Stimulated activated CD8-positive, alpha-beta memory T cell treated with anti-CD3 and anti-CD28 coated beads, Interleukin-4, amount 100 ng/mL, for 1 hour (primary cell): ENCODE measurements at places on chromosomes 13 and 19.

- DNase-seq: no peak
Measured at GRCh38 chr13:110775576-110775975, 62.1 kb downstream of the ING1 start.

GRCh38 chr19:30338041-30338456 is 34.1 kb upstream of the ZNF536 start:
- no peak for DNase-seq

GRCh38 chr13:27797228-27797624 is 4.9 kb downstream of the GSX1 start:
- DNase-seq: no peak

DNA sequence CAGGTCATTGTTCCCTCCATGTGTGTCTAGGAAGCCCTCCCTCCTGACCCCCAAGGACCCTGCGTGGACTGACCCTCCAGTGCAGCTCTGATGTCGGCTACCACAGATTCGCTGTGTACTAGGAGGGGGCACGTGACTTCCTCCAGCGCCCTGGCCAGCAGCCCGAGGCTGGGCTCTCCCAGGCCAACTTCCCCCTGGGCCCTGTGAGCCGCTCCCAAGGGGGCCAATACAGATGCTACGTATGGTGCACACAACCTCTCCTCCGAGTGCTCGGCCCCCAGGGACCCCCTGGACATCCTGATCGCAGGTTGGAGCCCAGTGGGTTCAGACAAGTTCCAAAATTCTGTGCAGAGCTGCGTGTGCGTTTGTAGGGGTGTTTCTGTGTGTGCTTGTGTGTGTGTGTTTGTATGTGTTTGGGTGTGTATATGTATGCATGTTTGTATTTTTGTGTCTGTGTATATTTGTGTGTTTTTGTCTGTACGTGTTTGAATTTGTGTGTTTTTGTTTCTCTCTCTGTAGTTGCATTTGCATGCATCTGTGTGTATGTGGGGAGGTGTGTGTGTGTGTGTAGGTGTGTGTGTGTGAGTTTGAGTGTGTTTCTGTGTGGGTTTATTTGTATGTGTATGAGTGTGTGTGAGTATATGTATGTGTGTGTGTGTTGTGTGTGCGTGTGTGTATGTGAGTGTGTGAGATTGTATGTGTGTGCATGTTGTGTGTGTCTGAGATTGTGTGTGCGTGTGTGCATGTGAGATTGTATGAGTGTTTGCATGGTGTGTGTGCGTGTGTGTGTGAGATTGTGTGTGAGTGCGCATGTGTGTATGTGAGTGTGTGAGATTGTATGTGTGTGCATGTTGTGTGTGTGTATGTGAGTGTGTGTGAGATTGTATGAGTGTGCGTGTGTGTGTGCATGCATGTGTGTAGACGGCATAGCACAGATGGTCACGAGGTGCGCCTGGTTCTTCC is 21.4 kb upstream of the LILRA2 start:
- no peak for DNase-seq

- no peak for DNase-seq
Measured at GRCh38 chr19:56403261-56403660, 871 bp upstream of the ZNF583 start.

DNA sequence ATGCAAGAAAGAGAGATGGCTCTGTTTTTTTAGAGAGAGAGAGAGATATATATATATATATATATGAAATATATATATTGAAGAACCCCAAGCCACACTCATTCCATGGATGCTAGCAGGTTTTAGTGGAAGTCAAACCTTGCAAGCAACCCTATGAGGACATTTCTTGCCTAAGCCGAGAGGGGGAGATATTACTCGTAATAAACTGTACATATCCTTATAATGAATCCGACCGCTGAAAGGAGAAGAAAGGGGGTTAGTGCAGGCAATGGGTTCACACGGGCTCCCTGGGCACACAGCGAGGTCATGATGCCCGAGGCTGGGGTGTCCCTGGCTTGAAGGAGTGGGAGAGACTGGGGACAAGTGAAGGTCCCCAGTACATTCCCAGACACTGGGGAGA is 78.3 kb downstream of the IER2 start:
- no peak for DNase-seq

DNA sequence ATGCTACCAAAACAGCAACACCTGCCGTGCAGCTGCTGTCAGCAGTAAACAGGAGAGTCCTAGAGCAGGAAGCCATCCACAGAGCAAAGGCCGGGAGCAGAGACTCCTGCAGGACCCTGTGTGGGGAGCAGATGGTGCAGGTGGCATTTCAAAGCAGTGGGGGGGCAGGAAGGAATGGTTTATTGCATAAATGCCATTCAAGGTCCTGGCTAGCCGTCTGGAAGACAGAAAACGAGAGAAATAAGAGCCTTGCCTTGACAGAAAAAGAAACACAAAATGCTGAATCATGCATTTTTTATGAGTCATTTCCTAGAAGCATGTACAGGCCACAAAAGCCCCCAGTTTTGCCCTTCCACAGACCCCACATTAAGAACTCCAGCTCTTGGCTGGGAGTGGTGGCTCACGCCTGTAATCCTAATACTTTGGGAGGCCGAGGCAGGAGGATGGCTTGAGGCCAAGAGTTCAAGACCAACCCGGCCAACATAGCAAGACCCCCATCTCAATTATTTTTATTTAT is 5.4 kb downstream of the RSPH6A start:
- DNase-seq: no peak

DNA sequence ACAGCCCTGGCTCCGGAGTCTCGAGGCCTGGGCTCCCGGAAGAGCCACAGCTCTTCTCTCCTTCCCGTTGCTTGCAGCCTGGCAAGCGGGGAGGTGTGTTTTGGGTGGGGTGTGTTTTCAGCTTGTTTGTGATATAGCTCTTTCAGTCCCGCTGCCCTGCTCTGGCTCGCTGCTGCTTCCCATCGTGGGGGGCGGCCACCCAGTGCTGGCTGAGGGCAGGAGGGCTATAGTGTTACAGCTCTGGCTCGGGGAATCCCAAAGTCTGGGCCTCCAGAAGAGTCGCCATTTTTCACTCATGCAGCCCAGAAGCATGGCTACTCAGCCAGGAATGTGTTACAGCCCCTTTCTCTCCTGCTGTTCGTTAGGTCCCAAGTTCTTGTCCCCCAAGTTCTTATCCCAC is 2.2 kb upstream of the ZNF256 start:
- DNase-seq: no peak

DNA sequence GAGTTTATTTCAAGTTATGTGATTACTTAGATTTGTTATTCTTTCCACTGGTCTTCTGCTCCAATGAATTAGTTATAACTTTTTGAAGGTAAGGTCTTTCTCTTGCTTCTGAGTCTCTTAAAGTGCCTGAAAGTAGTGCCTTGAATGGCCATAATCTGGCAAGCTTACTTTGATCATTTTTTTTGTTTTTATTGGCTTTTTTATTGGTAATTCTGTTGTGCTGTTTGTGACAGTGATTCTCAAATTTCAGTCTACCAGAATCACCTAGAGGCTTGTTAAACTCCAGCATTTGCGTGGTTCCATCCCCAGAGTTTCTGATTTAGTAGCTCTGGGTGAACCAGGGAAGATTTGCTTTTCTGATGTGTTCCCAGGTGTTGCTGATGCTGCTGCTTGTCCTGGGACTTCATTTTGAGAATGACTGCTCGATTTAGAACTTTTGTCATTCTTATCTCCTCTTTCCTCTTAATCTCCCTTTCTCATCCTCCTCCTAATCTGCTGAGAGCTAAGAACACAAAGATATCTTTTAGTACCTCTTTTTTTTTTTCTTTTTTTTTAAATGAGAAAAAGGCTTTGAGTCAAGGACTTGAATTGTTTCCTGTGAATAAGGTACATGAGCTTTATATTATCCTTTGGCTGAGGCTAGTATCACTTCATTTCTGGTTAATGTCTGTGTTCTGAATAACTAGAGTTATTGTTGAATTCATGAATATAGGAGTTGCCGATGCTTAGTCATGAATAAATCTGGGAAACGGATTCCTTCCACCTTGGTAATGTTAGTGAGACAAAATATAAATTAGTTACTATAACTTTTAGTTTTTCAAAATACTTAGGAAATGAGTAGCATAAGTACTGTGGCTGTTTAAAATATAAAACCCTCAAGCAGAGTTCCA is 91.4 kb downstream of the PAN3 start:
- no peak for DNase-seq

DNA sequence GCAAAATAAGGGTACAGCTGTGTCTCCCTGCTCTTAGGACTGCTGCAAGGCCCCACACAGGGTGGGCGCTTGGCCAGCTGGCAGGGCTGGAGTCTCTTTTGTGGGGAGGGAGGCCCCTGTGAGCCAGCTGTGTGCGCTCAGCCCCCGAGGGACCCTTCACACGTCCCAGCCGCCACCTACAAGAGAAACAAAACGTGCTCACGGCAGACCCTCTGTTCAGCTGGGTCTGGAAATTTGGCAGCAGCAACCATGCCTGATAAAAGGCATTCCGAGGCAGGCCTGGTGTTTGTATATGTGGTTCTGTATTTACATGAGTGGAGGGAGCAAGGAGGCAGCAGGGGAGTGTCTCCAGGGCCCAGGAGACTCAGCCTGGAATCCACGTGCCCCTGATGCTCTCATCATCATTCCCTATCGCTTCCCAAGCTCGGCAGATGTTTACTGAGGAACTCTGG is 49.7 kb downstream of the CRTC1 start:
- no peak for DNase-seq

- DNase-seq: no peak
Measured at GRCh38 chr19:19445911-19446361, 40.5 kb downstream of the GATAD2A start.

DNA sequence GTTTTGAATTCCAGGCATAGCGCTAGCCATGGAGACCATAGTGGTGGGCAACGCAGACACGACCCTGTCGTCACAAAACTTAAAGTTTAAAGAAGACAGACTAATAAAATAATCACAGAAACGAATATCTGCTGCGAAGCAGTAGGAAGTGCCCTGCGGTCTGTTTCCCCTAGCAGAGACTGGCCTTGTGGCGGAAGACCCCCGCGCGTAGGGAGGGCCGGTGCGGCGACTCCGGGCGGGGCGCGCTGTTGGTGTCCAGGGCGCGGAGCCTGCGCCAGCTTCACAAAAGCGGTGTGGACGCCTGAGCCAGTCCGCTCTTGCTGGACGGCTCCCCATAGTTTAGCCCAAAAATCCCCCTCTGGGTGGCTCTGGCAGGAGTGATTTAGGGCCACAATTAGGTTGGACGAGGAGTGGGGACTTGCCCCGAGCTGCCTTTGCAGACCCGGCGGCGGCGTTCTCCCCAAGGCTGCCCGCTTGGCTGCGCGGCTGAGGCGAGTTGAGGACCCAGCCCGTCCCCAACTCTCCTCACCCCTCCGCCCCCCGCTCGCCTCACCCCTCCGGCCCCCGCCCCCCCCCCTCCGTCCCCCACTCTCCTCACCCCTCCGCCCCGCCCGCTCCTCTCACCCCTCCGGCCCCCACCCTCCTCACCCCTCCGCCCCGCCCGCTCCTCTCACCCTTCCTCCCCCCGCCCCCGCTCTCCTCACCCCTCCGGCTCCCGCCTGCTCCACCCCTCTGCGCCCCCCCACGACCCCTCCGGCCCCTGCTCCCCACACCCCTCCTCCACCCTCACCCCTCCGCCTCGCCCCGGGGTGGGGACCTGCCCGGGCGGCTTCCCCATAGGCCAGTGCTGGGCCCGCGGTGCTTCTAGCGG is 14.2 kb upstream of the LATS2 start:
- DNase-seq: no peak

- DNase-seq: no peak
Measured at GRCh38 chr13:27968316-27969081, 616 bp downstream of the CDX2 start.

DNA sequence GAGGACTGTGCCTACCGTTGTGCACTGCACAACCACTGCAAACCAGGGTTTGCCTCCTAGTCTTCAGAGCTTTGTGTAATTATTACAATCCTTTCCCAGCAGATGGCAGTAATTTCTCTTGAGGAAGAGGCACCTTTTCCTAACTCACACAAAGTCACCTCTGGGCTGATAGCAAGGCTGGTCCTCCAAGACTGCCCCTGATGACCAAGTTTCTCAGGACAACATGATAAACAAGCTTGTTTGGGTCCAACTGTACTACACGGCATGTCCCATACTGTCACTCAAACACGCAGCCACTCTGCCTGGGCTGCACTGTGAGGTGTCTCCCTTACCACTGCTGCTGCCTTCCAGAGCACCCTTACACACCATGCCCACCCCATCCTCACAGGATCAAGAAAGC is 39.3 kb downstream of the RFXAP start:
- DNase-seq: no peak

DNA sequence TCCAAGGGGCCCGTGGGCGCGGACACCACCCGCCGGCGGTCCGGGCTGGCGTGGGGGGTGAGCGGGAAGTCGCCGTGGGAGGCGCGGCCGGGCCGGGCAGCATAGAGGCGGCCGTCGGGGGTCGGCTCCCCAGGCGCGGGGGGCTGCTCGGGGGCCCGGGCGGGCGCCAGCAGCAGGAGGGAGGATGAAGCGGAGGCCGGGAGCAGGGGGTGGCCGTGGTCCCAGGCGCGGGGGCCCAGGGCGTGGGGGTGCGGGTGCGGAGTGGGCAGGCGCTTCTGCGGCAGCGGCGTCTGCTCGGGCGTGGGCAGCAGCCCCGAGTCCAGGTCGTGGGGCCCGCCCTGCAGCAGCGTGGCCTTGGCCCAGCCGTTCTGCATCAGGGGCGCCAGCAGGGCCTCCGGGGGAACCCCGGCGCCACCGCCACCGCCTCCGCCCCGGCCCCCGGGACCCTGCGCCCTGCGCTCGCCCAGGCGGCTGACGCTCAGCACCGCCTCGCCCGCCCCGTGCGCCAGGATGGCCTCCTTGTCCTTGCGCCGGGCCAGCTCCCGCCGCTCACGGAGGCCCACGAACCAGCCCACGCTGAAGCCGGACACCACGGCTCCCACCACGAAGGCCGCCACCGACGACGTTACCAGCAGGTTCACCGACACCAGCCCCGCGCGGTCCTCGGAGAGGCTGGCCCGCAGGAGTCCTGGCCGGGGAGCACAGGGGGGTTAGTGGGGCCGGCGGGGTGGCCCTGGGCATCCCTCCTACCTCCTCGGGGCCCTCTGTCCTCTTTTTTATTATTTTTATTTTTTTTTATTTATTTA is 4.2 kb upstream of the LRG1 start:
- DNase-seq: no peak

GRCh38 chr13:99199541-99200431 is 868 bp upstream of the UBAC2 start:
- no peak for DNase-seq

DNA sequence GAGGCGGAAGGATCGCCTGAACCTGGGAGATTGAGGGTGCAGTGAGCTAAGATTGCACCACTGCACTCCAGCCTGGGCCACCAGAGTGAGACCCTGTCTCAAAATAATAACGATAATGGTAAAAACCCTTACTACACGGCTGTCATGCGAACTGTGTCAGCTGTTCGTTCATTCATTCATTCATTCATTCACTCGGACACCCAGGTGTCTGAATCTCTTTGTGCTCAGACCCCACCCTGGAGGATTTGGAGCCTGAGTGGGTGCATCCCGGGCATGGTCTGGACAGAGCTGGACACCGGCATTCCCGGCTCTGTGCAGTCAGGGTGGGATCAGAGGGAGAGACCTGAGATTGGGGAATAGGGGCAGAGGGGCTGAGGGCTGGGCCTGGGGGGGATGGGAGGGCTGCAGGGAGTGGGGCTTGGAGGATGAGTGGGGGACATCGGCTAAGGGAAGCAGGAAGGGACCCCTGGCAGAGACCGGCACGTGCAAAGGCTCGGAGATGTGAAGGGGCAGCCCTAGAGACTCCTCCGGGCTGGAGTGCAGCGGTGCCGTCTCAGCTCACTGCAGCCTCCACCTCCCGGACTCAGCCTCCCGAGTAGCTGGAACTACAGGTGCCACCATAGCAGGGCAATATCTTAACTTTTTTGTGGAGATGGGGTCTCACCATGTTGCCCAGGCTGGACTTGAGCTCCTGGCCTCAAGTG is 31.6 kb upstream of the TCF3 start:
- DNase-seq: no peak
